Left colon (tissue), 2 donors: ENCODE measurements at places on chromosomes 5 and 9. TPM values are rescaled to one million over a fixed set of nuclear protein-coding genes. Genes with fewer than 3 reads are reported as not detected.

PHYHD1 gene
- 1.5 TPM for total RNA-seq

TRIM36 gene
- 39.8 TPM for total RNA-seq

KCNV2 gene
- total RNA-seq: not detected

TPM2 gene
- total RNA-seq: 25.9 TPM

RLN1 gene
- total RNA-seq: 0.70 TPM

GCNT1 gene
- total RNA-seq: 30.8 TPM

PCDHB13 gene
- total RNA-seq: 2.0 TPM

RLN2 gene
- 0.28 TPM for total RNA-seq

IL9 gene
- total RNA-seq: not detected

CYLC2 gene
- not detected for total RNA-seq

MLLT3 gene
- total RNA-seq: 44.1 TPM

BARHL1 gene
- total RNA-seq: not detected

CLINT1 gene
- 139 TPM for total RNA-seq

MEGF9 gene
- total RNA-seq: 11.6 TPM

STING1 gene
- 55.6 TPM for total RNA-seq

ACER2 gene
- 9.0 TPM for total RNA-seq

TLX3 gene
- total RNA-seq: not detected

FYB1 gene
- 7.3 TPM for total RNA-seq

GPBP1 gene
- total RNA-seq: 51.3 TPM

ZNF782 gene
- total RNA-seq: 4.5 TPM

CTNND2 gene
- total RNA-seq: 0.82 TPM

FRMD3 gene
- 23.8 TPM for total RNA-seq

CDC25C gene
- total RNA-seq: 1.3 TPM

ISL1 gene
- total RNA-seq: 0.52 TPM

GCNT4 gene
- 3.1 TPM for total RNA-seq

PLCXD3 gene
- total RNA-seq: 0.84 TPM

CDH6 gene
- 0.61 TPM for total RNA-seq

PCDHB14 gene
- 1.7 TPM for total RNA-seq

PCDHA1 gene
- total RNA-seq: not detected
